ENCODE measurements at places on chromosomes 4 and X. TPM values are rescaled to one million over a fixed set of nuclear protein-coding genes. Genes with fewer than 3 reads are reported as not detected.

RAB40A gene
- total RNA-seq, result not detected

SORCS2 gene
- total RNA-seq, result not detected

KDR gene
- 200 TPM for total RNA-seq

TEX13B gene
- total RNA-seq, result not detected

MAGEA1 gene
- 0.07 TPM for total RNA-seq

GPC4 gene
- not detected for total RNA-seq

MAGEA4 gene
- not detected for total RNA-seq

NKAP gene
- 3.7 TPM for total RNA-seq

SRPK3 gene
- 0.07 TPM for total RNA-seq

ZNF280C gene
- 2.3 TPM for total RNA-seq

FREM3 gene
- total RNA-seq, result 0.18 TPM

KIT gene
- total RNA-seq, result 41.7 TPM

SCRG1 gene
- not detected for total RNA-seq

DLG3 gene
- total RNA-seq, result 3.0 TPM
